NCI-H1105 (cell line): ENCODE measurements at places on chromosomes 2 and 18.
A peak's percentile ranks its signal among the peaks of the same experiment; 100 is the strongest.

DNA sequence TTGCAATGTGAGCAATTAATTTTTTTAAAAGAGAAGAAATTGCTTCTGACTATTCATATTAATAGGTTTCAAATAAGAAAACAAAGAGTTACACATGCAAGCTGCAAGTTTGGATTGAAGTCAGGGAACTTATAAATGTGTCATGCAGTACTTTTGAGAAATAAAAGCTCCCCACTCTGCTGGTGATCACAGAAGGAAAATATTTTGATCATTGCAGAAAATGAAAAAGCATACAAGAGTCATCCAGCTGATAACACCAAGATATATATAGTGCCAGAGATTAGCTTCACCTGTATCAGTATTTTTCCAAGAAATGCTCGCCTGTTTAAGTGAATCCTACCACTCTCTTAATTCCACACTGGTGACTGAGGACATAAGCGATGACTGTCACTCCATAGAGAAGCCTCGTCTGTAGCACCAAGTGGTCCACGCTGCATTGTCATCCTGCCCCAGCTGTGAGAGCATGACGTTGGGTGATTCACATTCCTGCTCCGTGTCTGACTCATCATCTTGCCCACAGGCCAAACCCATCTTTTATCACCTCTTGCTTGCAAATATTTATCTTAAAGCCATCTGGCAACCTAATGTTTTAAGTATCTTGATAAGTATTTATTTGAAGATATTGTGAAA, 178.0 kb downstream of the ASXL3 start:
- peak; percentile 86 for DNase-seq

- DNase-seq, result no peak
Observed at GRCh38 chr2:9095226-9095625, 91.7 kb upstream of the MBOAT2 start.

DNA sequence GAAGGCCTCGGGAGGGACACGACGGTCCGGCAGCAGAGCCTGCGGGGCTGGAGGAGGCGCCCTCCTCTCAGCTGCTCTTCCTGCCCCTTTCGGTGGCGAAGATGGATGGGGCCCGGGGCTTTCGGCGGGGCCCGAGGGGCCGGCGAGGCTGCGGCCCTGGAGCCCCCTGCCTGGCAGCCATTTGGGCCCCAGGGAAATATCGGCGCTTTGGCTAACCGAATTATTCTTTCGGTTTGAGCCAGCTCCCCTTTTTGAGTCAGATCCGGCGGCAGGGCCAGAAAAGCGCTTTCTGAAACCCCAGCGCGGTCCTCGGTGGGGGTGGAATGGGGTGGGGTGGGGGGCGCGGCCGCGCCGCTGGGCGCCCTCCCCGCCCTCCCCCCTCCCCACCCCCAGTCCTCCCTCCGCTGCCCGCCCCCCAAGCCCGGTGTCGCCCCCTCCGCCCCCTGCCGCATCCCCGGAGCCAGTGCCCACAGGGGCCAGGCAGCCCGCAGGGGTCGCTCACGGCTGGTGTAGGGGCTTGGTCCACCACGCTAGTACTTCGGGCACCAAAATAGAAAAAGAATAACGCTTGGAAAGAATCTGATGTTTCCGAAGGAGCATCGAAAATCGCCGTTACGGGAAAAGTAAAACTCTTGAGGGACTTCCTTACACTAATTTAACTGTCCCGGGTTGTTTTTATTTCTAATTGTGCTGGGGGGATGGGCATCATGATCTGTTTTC, 9.1 kb upstream of the ARID5A start:
- no peak for DNase-seq

- DNase-seq, result no peak
Observed at GRCh38 chr2:9250091-9250490, 43.5 kb downstream of the ASAP2 start.

DNA sequence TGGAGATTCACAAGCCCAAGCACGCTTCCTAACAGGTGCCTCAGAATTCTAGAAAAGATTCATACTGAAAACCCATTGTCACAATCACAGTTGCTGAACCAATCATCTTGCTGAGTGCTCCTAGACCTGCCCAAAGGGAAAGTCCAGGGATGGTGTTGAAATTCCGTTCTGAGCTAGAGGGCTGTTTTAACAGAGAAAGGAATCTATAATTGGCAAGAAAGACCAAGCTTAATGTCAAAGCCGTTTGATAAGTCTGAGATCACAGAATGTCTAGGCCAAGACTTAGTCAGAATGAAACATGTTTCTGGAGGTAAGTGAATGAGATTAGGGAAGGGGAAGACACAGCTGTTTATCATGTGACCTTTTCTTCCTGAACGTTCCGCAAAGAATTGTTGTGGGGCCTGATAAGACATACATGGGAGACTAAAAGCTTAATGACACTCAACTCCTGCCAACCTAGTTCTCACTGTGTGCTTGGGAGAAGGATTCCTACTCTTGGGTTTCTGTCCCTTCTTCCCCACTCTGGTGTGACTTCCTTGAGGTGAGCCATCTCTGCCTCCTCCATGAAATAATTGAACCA, 27.5 kb downstream of the PMAIP1 start:
- DNase-seq, result no peak
